NCI-H187 (cell line): ENCODE measurements at places on chromosomes 4 and X.

GRCh38 chr4:56671373-56671772, 9.7 kb downstream of the HOPX start:
- DNase-seq, result no peak

GRCh38 chr4:8694226-8694625, 101.7 kb downstream of the CPZ start:
- no peak for DNase-seq

DNA sequence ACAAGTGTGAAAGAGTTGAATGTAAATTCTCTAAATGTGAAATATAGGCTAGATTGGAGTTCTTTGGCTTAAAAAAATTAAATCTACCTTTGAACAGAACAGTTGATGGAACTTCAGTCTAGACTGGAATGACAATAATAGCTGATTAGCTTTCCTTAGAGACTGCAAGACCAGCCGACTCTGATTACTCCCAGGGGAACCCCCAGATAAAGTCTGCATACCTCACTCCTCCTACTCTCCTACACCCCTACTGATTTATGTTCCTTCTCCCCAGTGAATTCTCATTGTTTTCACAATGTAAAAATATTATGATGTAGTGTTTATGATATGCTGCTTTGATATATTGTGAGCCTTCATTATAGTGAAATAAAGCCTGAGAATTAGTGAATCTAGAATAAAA, 241.3 kb downstream of the CFAP299 start:
- no peak for DNase-seq

DNA sequence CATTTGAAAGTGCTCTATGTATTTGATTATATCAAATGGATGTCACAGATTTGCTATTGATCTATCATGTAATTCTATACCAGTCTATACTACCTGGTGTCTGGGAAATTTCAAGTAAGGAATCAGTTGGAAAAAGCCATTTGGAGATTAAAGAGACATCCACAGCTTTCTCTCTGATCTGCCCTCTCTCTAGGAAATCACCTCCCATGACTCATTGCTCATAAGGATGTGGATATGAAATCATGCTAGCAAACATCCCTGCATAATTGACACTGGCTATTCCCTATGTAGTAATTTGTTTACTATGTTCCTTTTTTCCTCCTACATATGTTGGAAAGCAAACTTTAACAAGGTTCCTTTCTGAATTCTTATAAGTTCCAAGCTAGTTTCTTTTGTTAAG, 94.3 kb downstream of the TEX13A start:
- no peak for DNase-seq

GRCh38 chr4:2290488-2290887, 28.6 kb upstream of the MXD4 start:
- no peak for DNase-seq

DNA sequence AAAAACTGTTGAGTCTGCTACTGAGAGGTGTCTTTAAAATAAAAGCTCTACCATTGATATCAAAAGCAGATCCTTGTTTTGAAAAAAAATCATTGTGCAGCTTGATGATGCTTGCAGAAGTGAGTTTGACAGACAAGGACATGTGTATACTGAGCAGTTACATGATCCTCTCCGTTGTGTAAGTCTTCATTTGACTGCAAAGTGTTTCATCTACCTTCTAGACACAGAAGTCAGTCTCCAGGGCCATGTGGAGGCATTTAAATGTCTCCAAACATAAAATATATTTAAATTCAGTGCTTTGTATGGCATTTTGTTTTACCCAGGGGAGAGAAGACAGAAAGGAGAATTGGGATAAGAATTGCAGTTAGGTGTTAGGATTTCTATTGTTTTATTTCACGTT, 107.8 kb upstream of the MYOZ2 start:
- no peak for DNase-seq

GRCh38 chr4:23635468-23635867, 254.4 kb downstream of the PPARGC1A start:
- DNase-seq, result no peak

- no peak for DNase-seq
These were observed 16.9 kb downstream of the TRIM75 start for GRCh38 chr4:165070560-165070959.

- DNase-seq, result no peak
These were observed 685.5 kb downstream of the KCTD8 start for GRCh38 chr4:43763029-43763610.

GRCh38 chr4:34851411-34851810, 1392.9 kb downstream of the ARAP2 start:
- no peak for DNase-seq

GRCh38 chrX:150863191-150863590, 35.3 kb downstream of the CD99L2 start:
- no peak for DNase-seq

GRCh38 chr4:13722649-13723048, 95.1 kb upstream of the BOD1L1 start:
- no peak for DNase-seq

GRCh38 chrX:37684426-37684825, 1.2 kb upstream of the XK start:
- no peak for DNase-seq

DNA sequence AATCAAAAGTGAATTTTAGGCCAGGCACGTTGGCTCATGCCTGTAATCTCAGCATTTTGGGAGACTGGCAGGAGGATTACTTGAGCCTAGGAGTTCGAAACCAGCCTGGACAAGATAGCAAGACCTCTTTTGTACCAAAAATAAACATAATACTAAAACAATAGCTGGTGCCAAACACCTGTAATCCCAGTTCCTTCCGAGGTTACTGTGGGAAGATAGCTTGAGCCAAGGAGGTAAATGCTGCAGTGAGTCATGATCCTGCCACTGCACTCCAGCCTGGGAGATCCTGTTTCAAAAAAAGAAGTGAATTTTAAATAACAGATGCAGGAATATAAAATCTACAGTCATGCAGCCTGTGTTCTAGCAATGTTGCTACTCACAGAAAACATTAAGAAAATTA, 488.3 kb downstream of the PPARGC1A start:
- no peak for DNase-seq

DNA sequence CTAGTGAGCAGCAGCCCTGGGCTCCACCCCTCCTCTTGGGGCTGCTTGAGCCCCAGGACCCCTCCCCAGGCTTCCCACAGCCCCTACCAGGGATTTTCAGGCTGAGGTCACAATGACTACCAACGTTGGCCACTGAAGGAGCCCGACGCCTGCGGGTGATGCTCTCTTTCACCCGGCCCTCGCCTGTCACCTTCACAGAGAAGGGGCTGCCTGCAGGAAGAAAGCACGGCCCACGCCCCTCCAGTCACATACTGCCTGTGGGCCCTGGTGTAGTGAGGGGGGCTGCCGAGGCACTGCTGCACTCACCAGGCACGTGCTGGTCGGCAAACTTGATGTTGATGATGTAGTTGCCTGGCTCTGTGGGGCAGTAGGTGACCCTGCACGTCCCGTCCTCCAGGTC, 22.0 kb downstream of the FLNA start:
- DNase-seq, result no peak

DNA sequence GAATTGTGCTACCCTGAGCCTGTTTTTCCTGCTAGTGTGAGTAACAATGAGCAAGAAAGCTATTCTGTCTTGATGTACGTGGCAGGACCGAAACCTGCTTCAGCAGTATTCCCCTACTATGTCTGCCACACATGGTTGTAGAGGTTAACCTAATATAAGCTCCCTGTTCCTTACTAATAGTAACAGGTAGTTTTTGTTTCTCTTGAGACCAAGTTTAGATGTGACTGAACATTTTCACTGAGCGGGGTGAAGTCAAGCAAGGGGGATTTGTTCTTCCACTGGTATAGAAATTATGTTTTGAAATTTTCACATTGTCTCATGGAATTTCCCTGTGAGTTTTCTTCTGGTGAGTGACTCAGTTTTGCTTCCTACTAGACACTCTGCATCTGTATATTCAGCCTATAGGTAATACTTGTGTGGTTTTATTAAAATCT, 37.3 kb downstream of the RRAGB start:
- DNase-seq, result no peak

GRCh38 chrX:19649226-19649995, 134.1 kb upstream of the MAP3K15 start:
- no peak for DNase-seq

GRCh38 chr4:99379571-99379970, 27.0 kb upstream of the ADH1C start:
- DNase-seq, result no peak

- no peak for DNase-seq
These were observed 102.0 kb downstream of the HPGD start for GRCh38 chr4:174420316-174420715.

DNA sequence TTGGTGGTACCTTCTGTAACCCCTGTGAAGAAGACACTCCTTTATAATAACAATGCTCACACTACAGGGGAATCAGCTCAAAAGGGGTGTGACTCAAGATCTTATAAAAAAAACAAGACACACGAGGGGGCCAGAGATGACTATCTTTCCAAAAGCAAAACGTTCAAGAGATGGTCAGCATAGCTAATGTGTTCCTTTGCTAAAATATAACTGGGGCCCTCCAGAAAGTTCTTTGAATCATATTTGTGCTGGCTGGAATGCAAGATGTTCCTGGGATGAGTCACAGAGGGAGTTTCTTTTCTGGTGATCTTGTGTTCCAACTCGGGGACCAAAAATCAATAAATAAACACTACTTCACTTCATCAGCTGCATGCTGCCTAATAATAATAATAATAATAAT, 46.5 kb downstream of the RAI2 start:
- no peak for DNase-seq

GRCh38 chrX:48996969-48997368, 5.1 kb downstream of the GRIPAP1 start:
- DNase-seq, result no peak

DNA sequence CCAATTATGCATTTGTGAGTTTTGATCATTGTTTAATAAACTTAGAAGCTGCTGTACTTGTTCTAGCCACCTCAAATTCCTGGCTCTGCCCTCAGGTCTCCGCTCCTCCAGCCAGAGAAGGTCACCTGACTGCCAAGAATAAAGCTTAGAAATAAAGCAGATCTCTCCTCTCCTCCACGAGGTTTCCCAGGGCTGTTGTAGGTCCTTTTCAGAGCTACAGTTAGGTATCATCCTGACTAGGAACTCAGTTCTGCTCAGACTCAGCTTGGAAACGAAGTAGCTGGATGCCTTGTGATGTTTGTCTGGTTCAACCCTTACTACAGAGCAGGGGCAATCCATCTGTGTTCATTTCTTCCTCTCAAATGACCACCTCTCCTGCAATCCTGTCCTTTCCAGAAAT, 79.1 kb upstream of the RAPGEF2 start:
- no peak for DNase-seq

- no peak for DNase-seq
These were observed 58.0 kb upstream of the ABCG2 start for GRCh38 chr4:88216395-88216794.

GRCh38 chr4:173490817-173491528, 39.1 kb downstream of the HAND2 start:
- DNase-seq, result no peak

GRCh38 chr4:117610706-117611308, 423.5 kb upstream of the NDST3 start:
- no peak for DNase-seq

DNA sequence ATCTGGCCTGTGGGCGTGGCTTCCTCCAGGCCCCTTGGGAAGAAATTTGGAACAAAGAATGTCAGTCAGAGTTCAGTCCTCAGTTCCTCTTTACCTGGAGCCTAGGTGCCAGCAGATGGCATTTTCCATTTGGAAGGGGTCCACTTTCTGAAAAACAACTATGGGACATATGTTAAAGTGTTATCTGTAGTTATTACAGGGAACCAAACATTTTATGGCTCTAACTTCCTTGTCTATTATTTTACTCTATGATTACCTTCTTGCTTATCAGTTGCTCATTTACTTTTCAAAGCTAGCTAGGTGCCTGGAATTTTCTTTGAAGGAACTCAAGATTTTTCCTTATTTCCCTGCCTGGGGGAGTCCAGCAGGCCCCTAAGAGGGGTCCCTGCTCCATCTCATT, 159.8 kb upstream of the PUDP start:
- DNase-seq, result no peak

DNA sequence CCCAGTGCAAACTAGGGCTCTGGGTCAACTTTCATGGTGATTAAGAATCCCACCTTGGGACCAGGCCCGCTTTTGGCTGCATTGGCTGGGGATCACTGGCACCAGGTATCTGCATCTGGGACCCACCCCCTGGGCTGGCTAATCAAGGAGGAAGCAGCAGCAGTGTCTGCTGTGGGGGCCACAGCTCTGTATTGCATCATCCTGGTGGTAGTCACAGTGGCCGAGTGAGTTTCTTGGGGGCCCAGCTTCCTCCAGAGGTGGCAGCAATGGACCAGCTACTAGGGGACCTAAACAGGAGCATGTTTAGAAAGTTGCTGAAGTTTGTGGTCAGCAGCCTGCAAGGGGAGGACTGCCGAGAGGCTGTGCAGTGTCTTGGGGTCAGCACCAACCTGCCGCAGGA, 15.7 kb downstream of the LNX1 start:
- DNase-seq, result no peak

GRCh38 chr4:134215620-134216344, 14.2 kb upstream of the PABPC4L start:
- DNase-seq, result no peak

GRCh38 chr4:184396570-184397515, 77.5 kb downstream of the IRF2 start:
- no peak for DNase-seq

- DNase-seq, result no peak
These were observed 40.5 kb downstream of the HMGB2 start for GRCh38 chr4:173293663-173294062.

- DNase-seq, result no peak
These were observed 204.6 kb downstream of the SCFD2 start for GRCh38 chr4:53161051-53161786.

- no peak for DNase-seq
These were observed 3.3 kb downstream of the CXCL1 start for GRCh38 chr4:73872316-73873108.

DNA sequence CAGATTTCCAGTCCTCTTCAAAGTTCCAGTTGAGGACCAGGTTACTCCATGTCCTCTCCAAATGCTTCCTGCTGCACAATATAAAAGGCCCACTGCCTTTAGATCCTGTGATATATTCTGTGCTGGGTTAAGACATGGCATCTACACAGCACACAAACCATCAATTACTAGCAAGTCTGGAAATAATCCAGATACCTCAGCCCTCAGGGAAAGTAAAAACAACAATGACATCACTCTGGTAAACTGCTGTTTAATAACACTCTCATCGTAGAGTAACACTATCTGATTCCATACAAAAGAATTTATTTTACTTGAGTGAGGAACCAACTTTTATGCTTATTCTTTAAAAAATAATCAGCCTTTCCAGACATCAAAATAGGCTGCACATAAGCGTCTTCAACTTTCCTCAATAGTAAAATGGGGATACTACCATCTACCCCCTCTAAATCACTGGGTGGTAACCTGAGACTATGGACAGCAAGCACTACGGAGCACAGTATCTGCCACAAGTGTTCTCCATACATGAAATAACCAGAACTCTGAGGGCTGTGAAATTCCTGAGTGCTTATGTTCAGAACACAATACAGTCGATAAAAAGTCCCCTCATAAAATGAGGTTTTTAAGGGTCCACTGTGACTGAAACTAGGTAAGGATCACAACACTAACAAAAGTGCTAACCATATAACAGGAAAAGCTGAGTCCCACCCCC, 53.4 kb downstream of the ABCG2 start:
- no peak for DNase-seq
